KBM-7 (cell line): ENCODE measurements at places on chromosomes 7 and 10.

- DNase-seq: no peak
Measured at GRCh38 chr7:33425929-33426678, 296.7 kb downstream of the BBS9 start.

DNA sequence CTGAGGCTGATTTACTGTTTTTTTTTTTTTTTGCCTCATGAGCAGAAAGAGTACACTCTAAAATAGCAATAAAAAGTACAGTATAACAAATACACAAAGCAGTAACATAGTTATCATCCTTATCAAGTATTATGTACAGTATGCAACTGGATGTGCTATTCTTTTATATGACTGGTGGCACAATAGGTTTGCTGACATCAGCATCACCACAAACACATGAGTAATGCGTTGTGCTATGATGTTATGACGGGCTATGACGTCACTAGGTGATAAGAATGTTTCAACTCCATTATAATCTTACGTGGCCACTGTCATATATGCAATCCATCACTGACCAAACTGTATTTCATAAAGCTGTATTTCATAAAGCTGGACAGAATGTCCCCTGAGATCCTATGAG lies 189.2 kb upstream of the GLI3 start:
- no peak for DNase-seq

GRCh38 chr10:95419399-95419798 lies 128.6 kb upstream of the PDLIM1 start:
- DNase-seq: no peak

DNA sequence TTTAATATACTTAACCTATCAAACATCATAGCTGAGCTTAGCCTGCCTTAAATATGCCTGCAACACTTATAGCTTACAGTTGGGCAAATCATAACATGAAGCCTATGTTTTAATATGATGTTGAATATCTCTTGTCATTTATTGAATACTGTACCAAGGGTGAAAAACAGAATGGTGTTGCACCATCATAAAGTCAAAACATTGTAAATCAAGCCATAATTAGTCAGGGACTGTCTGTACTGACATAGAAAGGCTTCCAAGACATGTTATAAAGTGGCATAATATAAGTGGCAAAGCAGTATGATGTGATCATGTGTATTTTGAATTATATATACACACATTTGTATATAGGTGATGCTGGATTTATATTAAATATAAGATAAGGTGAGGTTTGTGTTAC lies 140.0 kb downstream of the ZEB1 start:
- DNase-seq: no peak

GRCh38 chr10:131773370-131774343 lies 127.2 kb upstream of the PPP2R2D start:
- no peak for DNase-seq

DNA sequence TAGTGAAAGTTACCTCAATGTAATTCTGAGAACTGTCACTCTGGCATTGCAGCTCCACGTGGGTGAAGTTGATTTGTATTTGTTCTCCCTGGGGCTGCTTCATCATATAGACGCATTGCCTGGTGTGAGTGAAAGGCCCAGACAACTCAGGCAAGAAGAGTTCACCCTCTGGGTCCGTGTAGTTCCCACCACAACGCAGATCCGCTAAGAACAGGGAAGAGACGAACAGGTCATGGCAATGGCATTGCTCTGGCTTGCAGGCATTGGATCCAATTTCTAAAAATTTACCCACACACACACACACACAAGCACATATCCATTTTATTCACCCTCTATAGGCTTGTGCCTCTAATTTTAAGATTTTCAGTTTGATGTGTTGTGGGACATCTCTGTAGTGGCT lies 45.4 kb downstream of the CUBN start:
- DNase-seq: no peak

- DNase-seq: no peak
Measured at GRCh38 chr7:20408467-20408826, 77.7 kb downstream of the ITGB8 start.

DNA sequence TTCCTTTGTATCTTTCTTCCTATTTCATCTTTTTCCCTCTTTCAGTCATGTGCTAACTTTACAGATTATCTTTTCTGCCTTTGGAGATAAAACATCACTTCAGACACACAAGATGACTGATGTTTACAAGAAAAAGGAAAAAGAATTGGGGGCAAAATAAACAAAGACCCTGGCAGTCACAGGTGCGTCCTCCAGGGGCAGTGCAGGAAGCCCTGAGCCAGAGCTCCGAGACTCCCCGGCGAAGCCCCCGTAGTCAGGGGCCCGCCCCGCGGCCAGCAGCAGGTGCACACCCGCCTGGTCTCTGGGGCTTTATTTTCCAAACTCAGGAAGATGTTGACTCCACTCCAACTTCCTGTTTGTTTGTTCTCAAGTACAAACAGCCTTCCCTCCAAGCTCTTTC lies 10.2 kb downstream of the STK32C start:
- DNase-seq: no peak

- no peak for DNase-seq
Measured at GRCh38 chr10:2834214-2834613, 233.1 kb upstream of the PFKP start.

DNA sequence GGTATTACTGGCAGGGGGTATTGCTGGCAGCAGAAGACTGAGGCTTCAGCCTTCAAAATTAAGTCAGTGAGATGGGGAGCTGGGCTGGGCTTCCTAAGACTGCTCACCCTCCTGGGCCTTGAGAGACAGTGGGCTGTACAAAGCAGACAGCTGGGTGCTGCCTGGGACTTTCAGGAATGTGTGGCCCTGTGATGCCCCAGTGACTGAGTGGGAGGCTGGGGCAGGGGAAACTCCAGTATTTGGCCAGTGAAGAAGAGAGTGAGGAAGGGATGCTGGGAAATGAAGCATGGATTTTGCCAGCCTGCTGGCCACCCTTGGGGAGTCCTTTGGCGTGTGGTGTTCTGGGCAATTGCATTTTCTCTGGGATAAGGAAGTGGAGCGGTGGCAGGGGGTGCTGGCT lies 442 bp downstream of the ANKRD2 start:
- DNase-seq: no peak

DNA sequence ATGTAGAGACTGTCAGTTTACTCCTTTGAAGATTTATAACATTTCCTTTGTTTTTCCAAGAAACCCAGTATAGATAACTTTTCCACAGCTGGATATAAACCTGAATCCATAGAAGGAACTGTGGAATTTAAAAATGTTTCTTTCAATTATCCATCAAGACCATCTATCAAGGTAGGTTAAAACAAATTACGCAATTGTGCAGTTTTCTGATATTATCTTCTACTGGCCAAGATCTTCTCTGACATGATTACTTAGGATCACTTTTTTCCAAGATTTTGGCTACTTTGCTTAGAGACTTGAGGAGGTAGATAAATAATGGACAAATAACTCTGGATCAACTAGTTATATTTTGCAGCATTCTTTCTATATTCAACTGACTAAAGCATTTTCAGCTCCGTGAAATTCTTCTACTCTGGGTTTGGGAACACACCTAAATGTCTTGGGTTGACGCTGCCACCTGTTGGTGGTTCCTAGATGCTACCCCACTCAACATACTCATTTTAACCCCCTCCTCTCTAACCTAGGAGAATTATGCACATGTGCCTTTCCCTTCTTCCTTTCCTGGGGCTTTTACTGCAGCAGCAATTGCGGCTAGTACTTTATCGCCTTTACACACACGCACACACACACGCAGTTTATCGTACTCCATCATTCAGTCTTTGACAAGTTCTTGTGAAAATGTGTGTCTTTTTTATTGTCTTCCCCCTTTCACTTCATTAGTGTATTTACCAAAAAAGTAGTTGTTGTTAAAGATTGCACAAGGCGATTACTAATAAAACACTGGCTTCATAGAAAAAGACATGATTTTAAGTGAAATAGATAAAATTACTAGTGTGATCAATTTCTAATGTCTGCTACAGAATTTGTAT lies 32.7 kb downstream of the ABCB5 start:
- peak; percentile 69 for DNase-seq

DNA sequence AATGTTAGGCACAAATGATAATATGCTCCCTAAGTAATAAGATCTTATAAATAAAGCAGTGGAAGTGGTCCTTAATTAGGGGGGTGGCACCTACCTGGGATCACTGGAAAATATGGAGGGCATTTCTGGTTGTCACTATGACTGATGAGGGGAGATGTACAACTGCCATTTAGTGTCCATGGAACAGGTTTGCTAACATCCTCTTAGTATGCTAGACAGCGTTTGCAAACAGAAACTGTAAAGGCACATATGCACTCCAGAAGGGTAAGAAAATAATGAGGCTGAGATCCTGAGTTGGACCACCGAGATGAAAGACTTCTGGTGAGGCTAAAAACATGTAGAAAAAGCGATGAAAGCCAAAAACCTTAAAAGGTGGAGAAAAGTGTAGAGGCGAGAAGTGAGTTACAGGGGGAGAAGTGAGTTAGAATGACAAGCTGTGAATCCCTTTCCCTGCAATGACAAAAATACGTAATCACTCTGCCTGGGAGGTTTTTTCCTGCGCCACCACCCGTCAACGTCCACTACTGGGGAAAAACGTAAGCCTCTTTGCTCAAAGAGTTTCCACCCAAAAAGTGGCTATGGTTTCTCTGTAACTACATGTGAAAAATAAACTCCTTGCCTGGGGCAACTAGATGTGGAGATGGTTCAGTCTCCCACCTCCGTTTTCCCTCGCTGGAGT lies 767 bp downstream of the KRIT1 start:
- no peak for DNase-seq

GRCh38 chr10:76356557-76356956 lies 925.1 kb downstream of the LRMDA start:
- no peak for DNase-seq

DNA sequence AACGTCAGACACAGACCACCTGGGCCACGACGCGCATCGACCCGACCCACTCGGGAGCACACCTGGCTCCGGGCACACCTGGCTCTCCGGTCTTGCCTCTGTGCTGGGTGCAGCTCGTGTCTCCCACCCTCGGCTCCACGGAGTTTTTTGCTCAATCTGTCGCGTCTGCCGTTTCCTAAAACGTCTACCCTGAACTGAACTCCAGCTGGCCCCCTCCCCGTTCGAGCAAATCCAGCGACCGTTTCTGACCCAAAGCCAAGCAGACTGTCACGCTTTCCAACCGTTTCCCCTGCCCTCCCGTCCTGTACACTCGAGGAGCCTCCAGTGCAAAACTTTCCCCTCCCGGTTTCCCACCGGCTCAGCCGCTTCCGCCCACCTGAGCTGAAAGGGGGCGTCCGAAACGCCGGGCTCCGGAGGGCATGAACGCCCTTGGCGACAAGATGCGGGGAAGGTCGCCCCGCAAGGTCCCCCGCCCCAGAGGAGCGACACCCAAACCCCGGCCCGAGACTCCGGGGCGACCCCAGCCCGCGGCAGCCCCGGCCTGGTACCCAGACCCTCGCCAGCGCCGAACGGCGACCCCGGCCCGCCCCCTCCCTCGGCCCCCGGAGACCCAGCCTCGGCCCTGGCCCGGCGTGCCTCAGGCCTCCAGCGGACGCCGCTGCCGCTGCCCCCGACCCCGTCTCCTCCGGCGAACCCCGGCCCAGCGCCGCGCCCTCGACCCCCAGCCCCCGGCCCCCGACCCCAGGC lies 557 bp downstream of the CYTH3 start:
- DNase-seq: peak; percentile 29

DNA sequence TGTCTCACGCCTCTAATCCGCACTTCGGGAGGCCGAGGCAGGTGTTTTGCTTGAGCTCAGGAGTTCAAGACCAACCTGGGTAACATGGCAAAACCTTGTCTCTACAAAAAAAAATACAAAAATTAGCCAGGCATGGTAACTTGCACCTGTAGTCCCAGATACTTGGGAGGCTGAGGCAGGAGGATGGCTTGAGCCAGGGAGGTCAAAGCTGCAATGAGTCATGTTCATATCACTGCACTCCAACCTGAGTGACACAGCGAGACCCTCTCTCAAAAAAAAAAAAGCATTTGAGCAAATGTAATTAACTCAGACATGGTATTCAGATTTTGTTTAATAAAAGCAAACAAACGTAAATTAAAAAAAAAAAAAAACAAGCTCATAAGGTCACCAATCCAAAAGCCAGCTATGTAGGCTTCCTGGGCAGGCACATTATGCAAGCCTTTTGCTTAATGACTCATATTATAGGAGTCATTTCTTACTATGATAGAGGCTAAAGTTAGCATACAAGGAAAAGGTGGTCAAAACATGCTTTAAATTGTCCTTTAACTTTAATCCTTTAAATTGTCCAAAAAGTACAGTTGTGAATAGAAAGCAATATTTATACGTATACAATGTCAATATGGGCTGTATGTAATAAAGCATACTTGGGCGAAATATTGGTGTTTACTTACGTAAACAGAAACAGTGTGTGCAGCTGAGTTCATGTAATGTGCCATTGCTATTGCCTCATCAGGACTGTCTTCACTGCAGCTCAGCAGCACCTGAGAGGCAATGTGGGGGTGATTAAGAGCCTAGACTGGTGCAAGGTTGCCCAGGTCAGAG lies 13.0 kb downstream of the AKR1D1 start:
- DNase-seq: no peak

DNA sequence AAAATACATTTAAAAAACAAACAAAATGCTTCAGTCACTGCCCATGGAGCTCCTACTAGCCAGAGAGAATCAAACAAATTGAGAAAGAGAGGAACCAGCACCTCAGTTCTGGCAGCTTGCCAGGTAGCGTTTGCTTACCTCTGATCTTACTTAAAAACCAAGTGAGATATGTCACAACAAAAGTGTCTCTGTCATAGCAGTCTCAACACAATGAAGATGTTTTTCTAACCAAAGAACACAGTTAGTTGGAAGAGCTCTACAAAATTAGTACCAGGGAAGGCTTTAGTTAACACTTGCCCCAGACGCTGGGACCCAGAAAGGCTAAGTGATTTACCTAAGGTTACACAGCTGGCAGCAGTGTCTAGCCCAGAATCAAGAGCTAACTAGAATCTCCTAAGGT lies 3.4 kb downstream of the DOCK4 start:
- DNase-seq: peak; percentile 22

GRCh38 chr7:107610323-107610722 lies 30.3 kb downstream of the BCAP29 start:
- no peak for DNase-seq

GRCh38 chr10:53702489-53702888 lies 929.9 kb upstream of the MBL2 start:
- DNase-seq: no peak

- no peak for DNase-seq
Measured at GRCh38 chr10:127132451-127132850, 63.9 kb downstream of the INSYN2A start.

DNA sequence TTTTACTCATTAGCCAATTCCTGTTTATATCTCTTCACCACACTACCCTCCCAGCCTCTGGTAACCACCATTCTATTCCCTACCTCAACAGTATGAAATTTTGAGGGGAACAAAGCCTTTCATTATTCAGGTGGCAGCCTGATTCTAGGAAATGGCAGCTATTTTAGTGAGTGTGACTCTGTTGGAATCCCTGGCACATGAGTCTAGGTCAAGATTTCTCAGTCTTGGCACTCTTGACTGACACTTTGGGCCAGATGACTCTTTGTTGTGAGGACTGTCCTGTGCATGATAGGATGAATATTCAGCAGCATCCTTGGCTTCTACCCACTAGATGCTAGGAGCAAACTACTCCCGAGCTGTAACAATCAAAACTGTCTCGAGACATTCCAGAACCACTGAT lies 322.8 kb upstream of the PHYHIPL start:
- DNase-seq: no peak

- DNase-seq: no peak
Measured at GRCh38 chr7:100122067-100122466, 2.6 kb downstream of the CNPY4 start.

GRCh38 chr10:102927311-102928010 lies 9.4 kb downstream of the CNNM2 start:
- DNase-seq: peak; percentile 94
